ENCODE measurements at places on chromosomes 6 and 20. TPM values are rescaled to one million over a fixed set of nuclear protein-coding genes. Genes with fewer than 3 reads are reported as not detected.

The ASXL1 gene
- polyA plus RNA-seq: 40.1 TPM

The SYCP2 gene
- polyA plus RNA-seq: 0.50 TPM

The MOCS3 gene
- 6.0 TPM for polyA plus RNA-seq

The ZNF217 gene
- polyA plus RNA-seq: 29.9 TPM

The GRM1 gene
- 0.05 TPM for polyA plus RNA-seq

The SLC35F1 gene
- 0.03 TPM for polyA plus RNA-seq

The NHLRC1 gene
- 2.7 TPM for polyA plus RNA-seq

The CLVS2 gene
- polyA plus RNA-seq: 0.01 TPM

The GSTA4 gene
- polyA plus RNA-seq: 13.3 TPM

The RSPO3 gene
- 120 TPM for polyA plus RNA-seq

The RIPOR3 gene
- polyA plus RNA-seq: 0.06 TPM

The VARS1 gene
- 58.3 TPM for polyA plus RNA-seq

The PXMP4 gene
- polyA plus RNA-seq: 5.4 TPM

The SCUBE3 gene
- 0.13 TPM for polyA plus RNA-seq

The LAMA2 gene
- 0.58 TPM for polyA plus RNA-seq

The COL11A2 gene
- polyA plus RNA-seq: 1.1 TPM

The SLC17A2 gene
- polyA plus RNA-seq: not detected

The SGK2 gene
- polyA plus RNA-seq: 11.8 TPM

The ARHGAP18 gene
- polyA plus RNA-seq: 11.2 TPM

The CNR1 gene
- 0.79 TPM for polyA plus RNA-seq

The NRSN1 gene
- not detected for polyA plus RNA-seq

The PKIB gene
- 0.67 TPM for polyA plus RNA-seq

The PRL gene
- polyA plus RNA-seq: not detected

The HCRTR2 gene
- polyA plus RNA-seq: not detected

The COX4I2 gene
- polyA plus RNA-seq: not detected

The RCAN2 gene
- not detected for polyA plus RNA-seq

The MAK gene
- polyA plus RNA-seq: 0.07 TPM
